ENCODE measurements at places on chromosomes 6 and 20.
A peak's percentile ranks its signal among the peaks of the same experiment; 100 is the strongest.

- peak; percentile 92 for DNase-seq
Measured at GRCh38 chr6:27839626-27840475, 72.3 kb downstream of the OR2B2 start.

DNA sequence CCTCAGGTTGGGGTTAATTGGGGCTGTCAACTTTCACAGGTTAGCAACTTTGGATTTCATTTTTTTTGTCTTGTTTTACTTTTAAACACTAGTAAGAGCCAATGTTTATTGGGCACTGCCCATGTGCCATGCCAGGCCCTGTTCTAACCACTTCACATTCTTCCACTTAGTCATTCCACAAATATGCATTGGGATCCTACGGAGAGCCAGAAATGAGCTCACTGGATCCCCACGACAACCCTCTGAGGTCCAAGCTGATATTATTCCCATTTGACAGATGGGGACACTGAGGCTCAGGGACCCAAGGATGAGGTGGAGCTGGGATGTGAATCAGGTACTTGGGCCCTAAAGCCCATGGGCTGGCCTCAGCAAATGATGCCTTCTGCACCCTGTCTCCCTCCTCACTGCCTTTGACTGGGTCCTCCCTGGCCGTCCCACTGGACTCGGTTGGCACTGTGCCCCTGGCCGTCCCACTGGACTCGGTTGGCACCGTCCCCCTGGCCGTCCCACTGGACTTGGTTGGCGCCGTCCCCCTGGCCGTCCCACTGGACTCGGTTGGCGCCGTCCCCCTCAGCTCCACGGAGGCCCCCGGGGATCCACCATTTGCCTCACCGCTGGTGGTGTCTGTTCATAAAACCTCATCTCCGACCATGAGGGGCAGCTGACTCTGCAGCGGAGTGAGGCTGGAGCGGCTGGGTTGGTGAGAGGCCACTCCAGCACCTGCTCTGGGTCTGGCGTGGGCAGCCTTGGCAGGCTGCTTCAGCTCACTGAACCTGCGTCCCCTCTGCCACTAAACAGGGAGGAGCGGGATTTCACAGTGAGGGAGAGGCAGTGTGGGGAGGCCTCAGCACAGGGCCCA, 4.8 kb upstream of the PMEPA1 start:
- DNase-seq: no peak

DNA sequence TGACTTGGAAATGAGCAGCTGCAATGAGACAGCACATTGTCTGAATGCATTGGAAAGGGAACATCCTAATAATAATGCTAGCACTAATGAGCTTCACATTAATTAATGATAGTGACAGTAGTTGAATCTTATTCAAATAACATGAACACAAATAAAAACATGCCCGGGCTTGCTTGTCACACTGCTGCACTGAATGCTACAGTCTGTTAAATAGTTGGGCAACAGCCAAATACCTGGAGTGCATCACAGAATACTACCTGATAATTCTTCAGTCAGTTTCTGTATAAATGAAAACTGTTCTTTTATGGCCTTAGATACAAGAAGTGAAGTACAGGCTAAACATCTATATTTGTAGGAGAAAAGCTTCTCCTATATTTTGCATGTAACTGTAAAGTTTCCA, 458.7 kb downstream of the RNF144B start:
- DNase-seq: no peak

GRCh38 chr6:138979365-138979764, 8.7 kb downstream of the REPS1 start:
- no peak for DNase-seq

GRCh38 chr6:139965393-139965792, 590.9 kb upstream of the CITED2 start:
- DNase-seq: no peak

DNA sequence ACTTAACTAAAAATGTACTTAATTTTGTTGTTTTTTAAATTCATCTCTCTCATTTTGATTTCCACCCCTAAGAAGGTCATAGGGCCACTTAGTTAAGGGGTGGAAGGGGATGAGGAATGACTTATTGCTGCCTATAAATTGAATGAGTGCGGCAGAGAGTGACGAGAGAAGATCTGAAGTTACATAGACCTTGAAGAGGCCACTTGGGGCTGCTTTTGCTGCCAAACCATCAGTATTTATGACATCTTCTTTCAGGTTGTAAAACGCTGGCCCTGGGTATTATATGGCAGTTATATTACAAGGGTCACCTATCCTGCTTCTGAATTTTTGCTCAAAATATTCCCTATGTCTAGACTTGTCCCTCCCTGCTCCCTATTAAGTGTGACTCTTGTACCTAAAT, 119.6 kb upstream of the RIMS1 start:
- no peak for DNase-seq

- no peak for DNase-seq
Measured at GRCh38 chr6:46211917-46212316, 41.1 kb upstream of the ENPP5 start.

- peak; percentile 30 for DNase-seq
Measured at GRCh38 chr20:12966468-12967085, 42.2 kb upstream of the SPTLC3 start.

DNA sequence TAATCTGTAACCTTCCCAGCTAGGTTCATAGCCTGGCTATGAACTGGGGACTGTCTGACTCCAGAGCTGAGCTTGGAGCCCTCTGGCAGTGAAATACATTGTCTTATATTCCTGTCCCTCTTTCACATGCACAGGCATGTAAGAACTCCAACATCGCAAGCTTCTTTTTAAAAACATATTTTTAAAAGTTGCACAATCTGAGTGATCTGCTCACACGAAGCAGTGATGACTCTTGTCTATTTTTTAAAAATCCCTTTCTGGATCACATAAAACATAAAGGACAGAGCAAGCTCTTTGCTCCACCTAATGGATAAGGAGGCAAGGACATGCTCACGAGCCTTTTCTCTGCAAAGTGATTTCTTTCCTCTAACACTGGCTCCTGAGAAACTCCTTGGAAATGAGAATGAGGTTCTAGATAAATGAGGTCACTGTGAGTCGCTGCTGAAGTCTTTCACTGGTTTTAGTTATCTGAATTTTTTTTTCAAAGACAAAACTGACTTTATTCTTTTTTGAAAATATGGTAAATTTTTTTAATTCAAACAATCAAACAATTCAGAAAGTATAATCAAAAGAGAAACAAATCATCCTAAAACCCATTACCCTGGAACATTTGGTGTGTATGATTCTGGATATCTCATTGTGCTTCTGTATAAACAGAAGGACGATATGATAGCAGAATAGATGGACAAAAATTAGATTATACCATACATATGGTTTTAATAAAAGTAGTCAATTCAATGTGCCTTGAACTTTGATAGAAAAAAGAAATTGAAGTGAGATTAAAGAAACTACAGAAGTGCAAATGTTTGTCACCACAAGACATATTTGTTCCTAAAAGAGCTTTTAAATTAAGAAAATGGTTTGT, 30.8 kb downstream of the IL20RA start:
- DNase-seq: no peak

DNA sequence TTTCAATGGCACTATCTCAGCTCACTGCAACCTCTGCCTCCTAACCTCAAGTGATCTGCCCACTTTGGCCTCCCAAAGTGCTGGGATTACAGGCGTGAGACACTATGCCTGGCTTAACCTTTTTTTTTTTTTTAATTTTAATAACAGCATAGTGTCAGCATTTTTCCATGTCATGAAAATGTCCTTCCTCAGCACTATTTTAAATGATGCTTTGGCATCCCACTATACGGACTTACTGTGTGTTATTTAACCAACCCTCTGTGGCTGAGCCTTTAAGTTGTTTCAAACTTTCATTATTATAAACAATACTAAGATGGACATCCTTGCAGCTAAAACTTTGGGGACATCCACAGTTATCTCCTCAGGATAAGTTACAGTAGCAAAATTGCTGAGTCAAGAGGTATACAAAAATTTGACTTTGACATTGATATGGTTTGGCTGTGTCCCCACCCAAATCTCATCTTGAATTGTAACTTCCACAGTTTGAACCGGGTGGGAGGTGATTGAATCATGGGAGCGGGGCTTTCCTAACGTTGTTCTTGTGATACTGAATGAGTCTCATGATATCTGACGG, 123.8 kb upstream of the JARID2 start:
- no peak for DNase-seq

GRCh38 chr6:19121521-19121920, 715.6 kb upstream of the ID4 start:
- no peak for DNase-seq

DNA sequence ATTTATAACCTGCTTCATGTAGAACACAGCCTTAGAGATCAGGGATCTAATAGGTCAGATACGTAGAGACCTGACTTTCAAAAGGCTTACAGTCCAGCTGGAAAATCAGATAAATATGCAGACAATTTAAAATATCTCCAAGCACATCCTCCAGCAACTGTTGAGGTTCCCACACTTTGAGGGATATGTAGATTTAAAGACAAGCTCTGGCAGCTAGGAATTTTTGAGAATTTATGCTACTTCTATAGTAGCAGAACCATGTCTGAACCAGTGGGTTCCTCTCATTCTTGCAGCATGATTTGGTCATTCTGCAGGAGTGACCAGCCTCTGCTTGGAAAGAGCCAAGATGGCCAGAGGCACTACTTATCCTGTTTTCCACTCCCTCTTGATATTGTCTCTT, 60.5 kb downstream of the CYB5R4 start:
- DNase-seq: no peak

DNA sequence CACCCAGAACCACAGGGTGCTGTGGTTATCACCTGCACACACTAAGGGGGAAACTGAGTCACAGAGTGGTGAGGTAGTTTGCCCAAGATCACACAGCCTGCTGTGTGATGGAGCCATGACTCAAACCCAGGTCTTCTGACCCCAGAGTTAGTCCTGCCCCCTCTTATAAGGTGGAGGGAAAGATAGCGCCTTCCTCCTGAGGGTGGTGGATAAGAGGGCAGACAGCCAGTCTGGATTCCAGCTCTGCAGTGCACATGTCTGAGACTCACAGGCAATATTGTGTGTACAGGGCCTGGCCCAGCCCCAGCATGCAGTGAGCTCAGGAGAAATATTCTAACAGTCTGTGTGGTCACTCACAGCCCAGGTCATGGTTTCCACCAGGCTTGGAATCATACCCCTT, 393.7 kb downstream of the CDH4 start:
- DNase-seq: no peak

- no peak for DNase-seq
Measured at GRCh38 chr20:62425281-62426058, 1.9 kb downstream of the RBBP8NL start.

GRCh38 chr6:45504947-45505346, 127.2 kb upstream of the SUPT3H start:
- DNase-seq: no peak

DNA sequence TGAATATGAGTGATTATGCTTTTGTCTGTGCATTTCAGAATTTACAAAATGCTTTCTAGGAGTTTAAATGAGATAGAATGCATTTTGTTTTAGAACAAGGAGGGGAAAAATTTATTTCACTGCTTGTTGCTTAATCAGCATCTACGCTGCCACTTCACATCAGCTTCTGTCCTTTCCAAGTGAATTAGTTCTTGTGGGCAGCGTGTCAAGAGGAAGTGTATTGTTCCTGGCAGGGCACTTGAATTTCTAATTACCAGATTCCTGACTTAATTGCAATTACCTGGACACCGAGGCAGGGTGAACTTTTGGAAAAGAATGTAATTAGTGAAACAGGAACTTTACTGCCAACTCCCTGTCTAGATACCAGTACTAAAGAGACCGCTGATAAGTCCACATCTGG, 263.5 kb downstream of the TMEM242 start:
- DNase-seq: no peak

GRCh38 chr6:111957623-111958315, 84.5 kb upstream of the FYN start:
- no peak for DNase-seq

- DNase-seq: no peak
Measured at GRCh38 chr20:44646641-44647274, 4.7 kb downstream of the ADA start.

DNA sequence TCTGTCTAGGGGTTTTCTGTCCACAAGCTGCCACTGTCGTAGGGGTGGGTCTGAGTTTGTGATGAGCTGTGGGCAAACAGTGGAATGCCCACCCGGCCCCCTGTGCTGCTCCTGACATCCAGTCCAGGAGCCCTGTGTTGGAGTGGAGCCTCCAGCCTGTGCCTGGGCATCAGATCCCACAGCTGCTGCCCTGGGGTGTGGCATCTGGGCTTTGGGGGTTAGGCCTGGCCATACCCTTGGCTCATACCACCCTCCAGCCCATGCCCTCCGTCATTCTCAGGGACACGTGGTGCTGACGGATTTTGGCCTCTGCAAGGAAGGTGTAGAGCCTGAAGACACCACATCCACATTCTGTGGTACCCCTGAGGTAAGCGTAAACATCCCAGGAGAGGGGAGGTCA, 12.9 kb downstream of the SGK2 start:
- no peak for DNase-seq

DNA sequence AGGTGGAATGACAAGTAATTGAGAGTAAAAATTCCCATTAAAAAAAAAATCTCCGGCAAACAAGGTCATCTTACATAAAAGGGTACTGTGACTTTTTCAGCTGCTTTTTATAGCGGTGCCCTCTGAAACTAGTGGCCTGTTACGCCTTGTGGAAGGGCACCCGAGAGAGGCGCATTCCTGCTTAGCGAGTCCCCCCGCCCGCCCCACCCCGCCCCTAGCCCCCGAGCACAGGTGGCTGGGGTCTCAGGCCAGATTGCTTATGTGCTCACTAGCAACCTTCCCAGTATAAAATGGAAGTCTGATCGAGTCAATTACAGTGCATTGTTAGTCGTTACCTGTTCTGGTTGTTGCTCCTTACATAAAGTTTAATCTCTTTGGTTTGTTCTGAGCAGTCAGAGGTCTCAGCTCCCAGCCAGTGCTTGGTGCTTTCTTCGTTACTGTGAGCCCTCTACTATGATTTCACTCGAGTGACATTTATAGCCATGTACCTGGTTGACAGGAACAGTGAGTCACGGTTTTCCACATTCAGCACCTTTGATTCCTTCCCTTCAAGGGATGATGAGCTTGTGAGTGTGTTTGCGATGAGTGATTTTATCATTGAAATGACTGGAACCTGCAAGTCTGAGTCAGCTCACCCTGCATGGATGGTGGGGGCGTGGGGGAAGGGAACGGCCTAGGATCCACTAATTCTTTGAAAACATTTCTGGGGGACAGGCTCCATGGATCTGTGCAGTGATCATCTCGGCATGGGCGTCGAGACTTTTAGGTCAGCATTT, 47.6 kb downstream of the ZDHHC14 start:
- no peak for DNase-seq

DNA sequence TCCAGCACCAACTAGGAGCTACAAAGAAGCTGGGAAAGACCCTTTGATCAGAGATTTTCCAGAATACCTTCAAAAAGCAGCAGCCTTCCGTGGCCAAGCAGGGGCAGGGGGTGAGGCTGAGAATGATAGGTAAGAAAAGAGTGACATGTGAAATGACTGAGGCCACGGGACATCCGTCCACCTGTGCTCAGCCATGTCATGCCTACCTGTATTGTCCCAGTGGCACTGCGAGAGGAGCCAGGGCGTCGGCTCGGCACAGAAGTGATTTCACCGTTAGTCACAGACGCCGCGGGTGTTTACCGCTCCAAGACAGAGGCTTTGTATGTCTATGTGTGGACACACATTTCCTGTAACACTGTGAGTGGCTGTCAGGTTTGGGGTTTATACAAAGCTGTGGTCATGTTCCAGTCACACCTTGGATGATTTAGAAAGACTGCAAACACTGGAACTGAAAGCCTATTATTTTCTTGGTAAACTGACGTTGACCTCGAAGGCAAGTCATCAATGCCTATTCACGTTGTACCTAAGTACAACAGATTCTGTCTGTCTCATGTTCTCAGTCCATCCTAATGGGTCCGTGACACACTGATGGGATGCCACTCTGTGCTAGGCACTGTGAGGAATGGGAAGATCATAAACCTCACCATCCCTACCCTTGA, 32.1 kb upstream of the JAG1 start:
- no peak for DNase-seq

GRCh38 chr6:45419571-45420082, 41.9 kb upstream of the SUPT3H start:
- DNase-seq: no peak

Data from HS-27A (cell line).